NCI-H526 treated with DMSO at 0.1 percent for 48 hours (cell line): ENCODE measurements at places on chromosomes 3 and 15.

GRCh38 chr15:75677465-75678323 lies 30.0 kb downstream of the SNX33 start:
- no peak for DNase-seq

DNA sequence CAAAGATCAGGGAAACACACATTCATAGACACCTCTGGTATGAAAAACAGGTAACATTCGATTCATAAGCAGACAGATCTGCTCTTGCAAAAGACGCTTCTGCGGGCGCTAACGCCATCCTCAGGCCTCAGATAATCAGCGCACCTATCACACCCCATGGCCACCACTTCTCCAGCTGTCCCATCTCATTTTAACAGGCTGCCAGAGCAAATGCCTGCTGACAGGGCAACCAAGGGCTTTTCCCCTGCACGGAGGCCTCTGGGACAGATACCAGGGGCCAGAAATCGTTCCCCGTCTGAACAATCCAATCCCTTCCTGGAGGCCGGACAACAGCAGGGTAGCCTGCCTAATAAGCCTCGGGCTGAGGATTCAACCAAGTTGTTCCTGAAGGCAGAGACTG lies 15.2 kb downstream of the ABCC5 start:
- DNase-seq: no peak

- no peak for DNase-seq
Measured at GRCh38 chr15:94778840-94779239, 547.5 kb downstream of the MCTP2 start.

DNA sequence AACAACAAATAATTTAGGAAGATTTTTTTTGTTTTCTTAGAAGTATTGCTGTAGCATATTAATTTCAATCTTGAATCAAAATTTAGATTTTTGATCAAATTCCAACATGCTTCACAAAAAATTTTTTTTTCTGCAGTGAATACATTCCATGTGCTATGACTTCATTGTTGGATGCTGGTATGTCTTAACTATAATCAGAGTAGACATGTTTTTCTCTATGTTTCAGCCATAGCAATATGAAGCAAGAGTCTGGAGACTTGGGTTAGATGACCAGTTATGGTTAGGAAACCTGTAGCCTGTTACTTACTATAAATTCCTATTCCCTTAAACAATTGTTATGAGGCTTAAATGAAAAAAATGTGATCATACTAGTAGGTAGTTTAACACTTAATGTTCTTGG lies 176.1 kb upstream of the CHL1 start:
- DNase-seq: no peak
